Activated T-helper 1 cell treated with anti-CD3 and anti-CD28 coated beads, Interleukin-12 subunit alpha, Interleukin-12 subunit beta, Interleukin-2, Interleukin-4 antibody, amounts not matched to agents 30 ng/mL and 10 ng/mL and 1 ng/mL, durations not matched to agents 14 hours and 24 hours and 36 hours (primary cell): ENCODE measurements at places on chromosomes 6 and 20. TPM values are rescaled to one million over a fixed set of nuclear protein-coding genes. Genes with fewer than 3 reads are reported as not detected.
A peak's percentile ranks its signal among the peaks of the same experiment; 100 is the strongest.

Gene CAGE1
- 0.13 and 0.20 TPM in 2 replicates for total RNA-seq

Gene MYB
- 57.3 and 60.4 TPM in 2 replicates for total RNA-seq

Gene MRAP2
- not detected in 2 replicates for total RNA-seq

Gene PKIB
- 0.44 TPM in 1 of 2 replicates, not detected in the other for total RNA-seq

Gene LIN28B
- not detected in 2 replicates for total RNA-seq

Gene CLIC5
- total RNA-seq: 1.3 and 1.5 TPM in 2 replicates

Gene FAM83C
- not detected in 2 replicates for total RNA-seq

Gene RNF182
- not detected in 2 replicates for total RNA-seq

GRCh38 chr6:112298021-112298745, 43.8 kb upstream of the LAMA4 start:
- DNase-seq: no peak

DNA sequence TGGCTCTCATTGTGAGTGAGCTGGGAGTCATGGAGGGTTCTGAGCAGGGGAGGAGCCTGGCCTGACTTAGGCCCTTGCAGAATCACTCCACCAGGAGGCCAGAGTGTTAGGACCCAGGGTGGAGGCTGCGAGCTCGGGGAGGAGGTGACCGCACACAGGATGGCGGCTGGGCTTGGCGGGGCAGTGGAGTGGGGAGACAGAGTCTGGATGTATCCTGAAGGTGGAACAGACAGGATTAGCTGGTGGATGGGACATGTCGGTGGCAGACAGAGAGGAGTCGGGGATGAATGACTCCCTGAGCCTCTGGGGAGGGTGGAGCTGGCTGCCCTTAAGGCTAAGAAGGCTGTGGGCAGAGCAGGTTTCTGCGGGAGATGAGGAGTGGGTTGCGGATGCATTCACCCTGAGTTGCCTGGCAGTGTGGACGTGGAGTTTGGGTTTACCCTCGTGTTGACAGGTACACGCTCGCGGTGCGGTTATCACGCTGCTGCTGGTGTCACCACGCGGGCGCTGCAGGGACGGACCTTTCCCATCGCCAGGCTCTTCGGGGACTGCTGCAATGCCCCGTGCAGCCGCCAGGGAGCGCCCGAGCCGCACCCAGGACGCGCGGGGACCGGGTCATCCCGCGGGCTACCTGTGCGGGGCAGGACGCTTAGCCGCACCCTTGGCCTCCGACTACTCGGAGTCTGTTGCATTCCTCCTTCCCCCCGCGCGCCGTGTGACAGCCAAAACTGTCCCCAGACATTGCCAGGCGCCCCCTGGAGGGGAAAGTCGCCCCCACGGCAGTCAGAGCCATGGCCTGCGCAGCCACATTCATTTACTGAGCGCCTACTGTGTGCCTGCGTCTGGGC, 43.0 kb upstream of the PTGIS start:
- peak; percentile 75 for DNase-seq

- DNase-seq: no peak
These were observed 62.0 kb downstream of the CARMIL1 start for GRCh38 chr6:25341203-25341552.

DNA sequence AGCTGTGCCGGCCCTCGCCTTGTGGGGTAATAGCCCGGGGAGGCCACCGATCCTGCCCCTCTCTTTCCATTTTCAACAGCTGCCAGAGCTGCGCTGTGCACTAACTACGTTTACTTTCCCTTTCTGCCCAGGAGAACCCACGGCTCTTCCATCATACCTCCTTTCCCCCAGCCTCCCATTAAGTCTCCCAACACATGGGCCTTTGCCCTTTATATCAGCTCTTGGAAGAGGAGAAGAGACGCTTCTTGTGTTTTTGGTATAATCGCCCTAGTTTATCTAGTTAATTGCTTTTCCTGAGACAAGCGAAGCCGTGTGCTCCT, 637 bp downstream of the UBR2 start:
- DNase-seq: no peak

DNA sequence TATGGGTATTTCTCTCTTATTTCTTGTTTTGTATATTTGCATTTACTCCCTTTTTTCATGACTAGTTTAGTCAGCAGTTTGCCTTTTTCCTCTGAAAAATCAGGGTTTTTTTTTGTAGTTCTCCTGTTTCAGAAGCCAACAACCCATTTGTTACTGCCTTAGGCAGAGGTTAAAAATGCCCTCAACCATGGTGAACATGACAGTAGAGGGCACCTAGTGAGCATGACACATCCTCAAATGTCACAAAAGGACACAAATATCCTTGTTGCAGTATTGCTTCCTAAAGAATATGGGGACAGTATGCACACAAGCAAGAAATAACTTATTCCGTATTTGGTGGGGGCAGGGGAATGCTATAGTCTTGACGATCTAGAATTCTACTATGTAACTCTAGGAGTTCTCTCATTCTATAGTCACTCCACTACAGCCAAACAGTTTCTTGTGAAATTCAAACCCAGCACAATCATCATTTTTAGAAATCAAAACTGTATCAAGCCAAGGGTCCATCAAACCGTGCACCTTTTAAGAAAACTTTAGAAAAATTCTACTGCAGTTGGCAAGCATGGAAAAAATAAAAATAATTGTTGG, 47.0 kb downstream of the GOPC start:
- DNase-seq: no peak

- no peak for DNase-seq
These were observed 148.0 kb downstream of the LRFN2 start for GRCh38 chr6:40439026-40439800.

- DNase-seq: no peak
These were observed 241.0 kb downstream of the DLL1 start for GRCh38 chr6:170049641-170050561.

DNA sequence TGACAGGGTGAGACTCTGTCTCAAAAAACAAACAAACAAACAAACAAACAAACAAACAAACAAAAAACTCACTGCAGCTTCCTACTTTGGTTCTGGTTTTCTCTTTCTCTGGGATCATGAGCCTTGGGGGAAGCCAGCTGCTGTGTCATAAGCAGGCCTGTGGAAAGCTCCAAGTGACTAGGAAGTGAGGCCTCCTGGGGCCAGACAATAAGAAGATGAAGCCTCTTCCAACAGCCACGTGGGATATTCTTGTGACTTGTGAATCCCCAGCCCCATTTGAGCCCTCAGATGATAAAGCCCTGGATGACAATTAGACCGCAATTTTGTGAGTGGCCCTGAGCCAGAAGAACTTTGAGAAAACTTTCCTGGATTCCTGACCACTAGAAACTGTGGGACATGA, 11.4 kb downstream of the HLA-A start:
- no peak for DNase-seq

GRCh38 chr20:8213270-8213669, 81.2 kb downstream of the PLCB1 start:
- DNase-seq: no peak

DNA sequence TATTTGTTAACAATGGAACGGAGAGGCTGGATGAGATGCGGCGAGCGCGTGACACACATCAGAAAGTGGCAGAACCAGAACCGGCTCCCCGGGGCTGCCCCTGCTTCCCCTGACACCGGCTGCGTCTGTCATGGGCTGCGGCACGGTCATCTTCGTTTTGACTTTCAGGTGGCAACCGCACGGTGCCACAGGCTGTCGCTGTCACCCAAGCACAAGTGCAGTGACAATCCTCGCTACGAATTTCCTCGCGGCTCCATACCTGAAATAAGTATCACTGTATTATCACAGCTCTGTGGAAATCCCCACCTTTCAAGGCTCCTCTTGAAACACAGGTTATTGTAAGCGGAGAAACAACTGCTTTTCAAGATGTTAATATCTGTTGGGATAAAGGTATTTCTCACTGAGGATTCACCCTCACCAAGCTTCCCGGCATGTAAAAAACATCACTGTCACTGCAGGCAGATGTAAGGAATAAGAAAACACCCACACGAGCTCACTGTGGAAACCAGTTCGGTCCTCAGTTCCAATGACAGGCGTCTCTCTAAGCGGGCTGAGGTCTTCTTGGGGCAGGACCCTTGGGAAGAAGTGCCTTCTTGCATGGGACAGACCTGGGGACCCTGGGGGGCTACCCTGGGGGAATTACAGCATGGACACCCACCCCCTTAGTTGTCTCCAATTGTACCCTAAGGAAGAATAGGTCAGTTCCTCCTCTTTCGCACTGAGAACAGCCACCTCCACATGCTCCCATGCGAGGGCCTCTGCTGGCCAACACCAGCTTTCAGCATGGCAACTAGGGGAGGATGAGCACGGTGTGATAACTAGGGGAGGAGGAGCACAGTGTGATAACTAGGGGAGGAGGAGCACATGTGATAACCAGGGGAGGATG, 86.3 kb downstream of the DACT2 start:
- no peak for DNase-seq
